ENCODE measurements at places on chromosomes 1 and 21.

- DNase-seq: no peak
These were observed 3.1 kb downstream of the PANK4 start for GRCh38 chr1:2523191-2523890.

GRCh38 chr1:37599940-37600339 is 4.2 kb upstream of the GNL2 start:
- no peak for DNase-seq

DNA sequence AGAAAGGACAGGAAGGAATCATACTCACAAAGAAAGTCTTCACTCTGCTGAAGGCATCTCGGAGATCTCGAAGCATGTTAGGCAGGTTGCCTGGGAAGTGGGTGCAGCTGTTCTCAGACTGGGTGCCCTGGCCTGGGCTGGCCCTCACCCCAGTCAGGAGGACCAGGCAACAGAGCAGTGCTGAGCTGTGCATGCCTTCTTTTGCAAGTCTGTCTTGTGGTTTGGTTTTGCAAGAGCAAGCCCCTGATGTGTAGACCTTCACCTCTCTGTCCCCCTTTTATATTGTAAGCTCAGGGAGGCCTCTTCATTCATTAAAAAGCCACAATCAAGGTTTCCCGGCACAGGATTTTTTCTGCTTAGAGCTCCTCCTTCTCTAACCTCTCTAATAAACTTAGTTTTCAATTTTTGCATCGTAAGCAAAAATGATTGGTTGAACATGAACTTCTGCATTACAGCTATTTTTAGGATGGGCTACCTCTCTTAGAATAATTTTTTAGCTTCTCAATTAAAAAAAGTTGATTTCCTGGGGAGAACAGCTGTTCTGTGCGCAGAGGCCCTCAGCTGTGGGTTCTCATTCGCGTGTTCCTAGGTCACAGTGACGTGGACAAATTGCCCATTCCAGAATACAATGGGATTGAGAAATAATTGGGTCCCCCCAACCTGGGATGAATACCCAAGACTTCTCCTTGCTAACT is at the start of gene IL10:
IL10 (minus strand) TSS at position 252 of the 695 bp plus-strand sequence; CDS start at position 193, 59 bp downstream.
- DNase-seq: peak; percentile 74

DNA sequence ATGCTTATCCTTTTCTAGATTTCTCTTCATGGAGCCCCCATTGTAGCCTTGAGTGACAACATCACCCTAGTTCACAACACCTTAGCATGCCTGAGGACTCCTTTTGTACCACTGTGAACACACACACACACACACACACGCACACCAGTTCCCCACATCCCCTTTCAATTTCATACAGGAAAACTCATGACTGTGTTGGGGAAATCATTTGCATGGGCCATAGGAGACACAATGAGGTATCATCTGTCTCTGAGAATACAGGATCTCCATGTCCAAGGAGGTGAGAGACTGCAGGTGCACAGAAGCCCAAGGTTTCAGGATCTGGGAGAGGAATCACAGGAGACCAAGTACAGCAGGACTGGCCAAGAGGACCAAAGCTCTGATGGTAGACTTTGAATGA is 119.7 kb downstream of the TPTE start:
- no peak for DNase-seq

- DNase-seq: no peak
These were observed 41.9 kb downstream of the SYDE2 start for GRCh38 chr1:85158910-85159309.

DNA sequence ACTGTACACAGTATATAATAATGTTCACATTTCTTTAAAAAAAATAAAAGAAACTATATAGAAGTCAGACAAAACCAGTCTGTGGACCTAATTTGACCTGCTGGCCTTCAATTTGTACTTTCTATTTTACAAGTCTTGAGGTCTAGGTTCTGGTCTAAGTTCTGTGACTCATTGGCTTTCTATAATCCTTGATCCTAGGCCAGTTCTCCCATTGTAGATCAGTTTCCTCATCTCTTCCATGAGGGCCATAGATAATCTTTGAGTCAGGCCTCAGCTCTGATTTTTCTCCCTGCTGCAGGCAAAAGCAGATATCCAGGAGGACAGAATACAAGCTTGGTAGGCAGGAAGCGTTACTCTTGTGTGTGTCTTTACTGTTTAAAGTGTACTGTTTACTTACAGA is 603.7 kb upstream of the CAMK1G start:
- no peak for DNase-seq

DNA sequence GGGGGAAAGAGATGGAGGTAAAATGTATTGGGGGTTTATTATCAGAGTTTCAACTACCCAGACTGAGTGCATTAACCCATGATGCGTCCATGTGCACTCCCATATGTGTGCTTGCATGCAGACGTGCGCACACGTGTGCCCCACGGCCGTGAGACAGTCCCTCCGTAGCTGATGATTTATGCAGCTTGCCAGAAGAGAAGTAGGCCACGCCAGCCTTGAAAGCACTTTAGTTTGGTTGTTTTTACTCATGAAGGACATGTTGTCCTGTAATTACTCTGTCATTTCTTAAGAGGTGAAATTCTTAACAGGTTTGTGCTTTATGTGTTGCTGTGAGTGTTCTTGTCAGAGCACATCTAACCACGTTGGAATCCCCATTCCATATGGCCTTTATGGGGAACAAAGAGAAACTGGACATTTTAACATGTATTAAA is 467.8 kb downstream of the LMO4 start:
- DNase-seq: no peak

DNA sequence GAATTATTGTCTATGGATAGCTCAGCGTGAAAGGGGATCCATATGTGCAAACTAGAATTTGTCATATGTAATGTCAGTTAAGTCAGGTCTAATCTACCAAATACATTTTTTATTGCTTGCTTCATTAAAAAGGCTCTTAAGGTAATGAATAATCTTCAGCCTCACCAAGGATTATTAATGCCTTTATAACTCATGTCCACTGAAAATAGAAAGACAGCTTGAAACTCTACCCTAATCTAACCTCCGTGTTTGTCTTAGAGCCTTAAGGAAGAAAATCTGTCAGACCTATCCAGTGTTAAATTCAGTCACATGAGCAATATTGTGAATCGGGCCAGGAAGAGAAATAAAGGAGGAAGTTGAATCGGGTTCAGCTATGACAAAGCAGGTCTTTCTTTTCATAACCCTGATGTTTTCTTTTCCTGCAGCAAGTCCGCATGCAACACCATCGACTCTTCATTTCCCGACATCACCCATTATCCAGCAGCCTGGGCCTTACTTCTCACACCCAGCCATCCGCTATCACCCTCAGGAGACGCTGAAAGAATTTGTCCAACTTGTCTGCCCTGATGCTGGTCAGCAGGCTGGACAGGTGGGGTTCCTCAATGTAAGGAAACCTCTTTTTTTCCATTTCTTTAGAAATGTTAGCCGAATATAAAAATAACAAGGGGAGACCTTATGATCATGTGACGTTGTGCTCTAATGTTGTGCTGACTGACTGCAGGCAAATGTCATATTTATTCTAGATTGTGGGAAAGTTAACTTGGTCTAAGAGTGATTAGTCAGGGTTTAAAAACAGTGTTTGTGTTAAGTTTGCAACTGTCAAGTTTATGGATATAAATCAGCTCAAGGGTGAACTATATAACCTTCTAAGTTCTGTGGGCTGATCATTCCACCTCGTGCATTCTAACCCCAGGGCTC is 321.0 kb downstream of the TM2D1 start:
- DNase-seq: no peak

DNA sequence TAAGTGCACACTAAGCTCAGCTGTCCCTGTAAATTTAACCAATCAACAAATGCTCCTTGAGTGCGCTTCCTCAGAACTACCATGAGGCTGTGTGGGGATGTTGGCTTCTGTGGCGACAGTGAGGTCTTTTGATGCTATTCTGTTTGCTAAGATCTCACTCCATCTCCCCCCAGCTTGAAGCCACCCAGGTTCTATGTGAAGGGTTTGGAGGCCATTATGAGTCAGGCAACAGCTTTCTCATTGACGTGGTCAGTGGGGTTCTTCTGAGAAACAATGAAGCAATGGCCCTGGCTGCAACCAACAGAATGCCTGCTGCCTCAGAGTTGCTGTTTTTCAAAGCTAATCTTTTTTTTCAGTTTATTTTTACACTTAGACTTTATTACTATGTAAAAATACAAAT is 205.5 kb downstream of the PTBP2 start:
- DNase-seq: no peak

DNA sequence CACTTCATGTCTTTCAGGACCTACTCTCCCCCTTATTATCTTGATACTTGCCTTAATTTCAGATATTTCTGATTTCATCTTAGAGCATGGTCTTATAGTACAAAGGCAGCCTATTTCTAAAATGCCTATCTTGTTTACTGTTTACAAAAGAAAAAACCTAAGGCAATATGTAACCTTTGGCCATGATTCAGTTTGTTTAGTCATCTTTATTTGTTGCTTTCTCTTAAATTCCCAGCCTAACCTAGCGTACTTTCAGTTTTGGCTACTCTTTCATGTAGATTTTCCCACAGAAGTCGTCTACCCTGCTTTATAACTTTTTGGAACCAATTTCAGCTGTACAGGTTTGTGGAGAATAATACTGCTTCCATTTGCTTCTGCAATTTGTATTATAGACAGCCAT is 81.8 kb downstream of the KIF1B start:
- DNase-seq: no peak

DNA sequence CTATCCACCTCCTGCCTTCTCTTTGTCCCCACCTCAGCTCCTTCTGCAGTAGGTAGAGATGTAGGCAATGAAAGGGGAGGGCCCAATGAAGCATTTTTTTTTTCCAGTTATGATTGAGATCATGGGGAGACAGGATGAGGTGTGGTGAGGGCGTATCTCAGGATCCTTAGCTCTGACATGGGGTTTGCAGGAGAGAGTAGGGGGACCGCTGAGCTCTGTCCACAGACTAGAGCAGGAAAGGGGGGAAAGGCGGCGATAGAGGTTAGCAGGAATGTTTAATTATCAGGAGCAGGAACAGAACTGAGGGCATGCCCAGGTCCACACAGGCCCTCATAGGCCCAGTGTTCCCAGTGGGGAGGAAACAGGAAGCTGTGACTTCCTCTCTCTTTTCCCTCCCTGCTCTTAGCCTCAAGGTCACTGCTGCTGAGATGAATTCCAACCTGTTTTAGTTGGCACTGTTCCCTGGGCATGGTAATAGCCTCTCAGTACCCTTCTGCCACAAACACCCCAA is 901 bp upstream of the RXFP4 start:
- DNase-seq: peak; percentile 69

DNA sequence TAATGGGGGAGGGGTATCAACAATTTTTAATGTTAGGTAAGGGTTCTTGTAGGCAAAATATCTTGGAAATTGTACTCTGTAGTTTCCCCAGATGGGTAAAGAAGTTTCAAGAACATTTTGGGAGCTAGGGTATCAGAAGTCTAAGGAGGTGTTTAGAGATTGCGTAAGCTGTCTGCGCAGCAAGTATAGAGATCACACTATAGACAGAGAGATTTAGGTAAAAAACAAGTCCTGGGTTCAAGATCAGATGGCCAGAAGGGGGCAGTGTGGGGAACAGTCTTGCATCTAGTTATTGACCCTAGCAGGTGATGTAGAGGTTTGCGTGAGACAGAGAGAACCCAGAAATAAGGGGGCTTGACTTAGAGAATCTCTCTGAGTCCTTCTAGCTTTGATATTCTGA is 80.8 kb downstream of the S1PR1 start:
- no peak for DNase-seq

DNA sequence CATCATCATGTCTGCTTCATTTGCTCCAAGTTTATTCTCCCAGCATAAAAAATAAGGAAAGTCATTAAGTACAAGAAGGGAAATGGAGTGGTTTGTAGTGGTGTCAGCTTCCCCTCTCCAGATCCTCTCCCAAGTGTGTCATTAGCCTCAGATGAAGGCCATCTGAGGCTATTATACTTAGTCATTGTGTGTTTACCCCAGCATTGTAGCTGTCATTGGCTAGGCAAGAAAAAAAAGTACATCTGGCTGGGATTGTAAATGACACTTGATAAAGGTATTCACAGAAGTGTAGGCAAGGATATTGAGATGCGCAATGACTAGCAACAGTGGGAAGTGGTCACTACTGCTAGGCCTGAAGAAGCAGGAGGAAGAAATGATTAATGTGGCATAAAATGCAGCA is 316.9 kb upstream of the SGIP1 start:
- DNase-seq: no peak
